ENCODE measurements at places on chromosomes 6 and 20.

- no peak for DNase-seq
These were observed 47.5 kb downstream of the EYA4 start for GRCh38 chr6:133288662-133289061.

GRCh38 chr6:82750556-82750955 lies 315.1 kb downstream of the UBE3D start:
- DNase-seq: no peak

- no peak for DNase-seq
These were observed 90.6 kb downstream of the PSMB1 start for GRCh38 chr6:170462366-170463020.

DNA sequence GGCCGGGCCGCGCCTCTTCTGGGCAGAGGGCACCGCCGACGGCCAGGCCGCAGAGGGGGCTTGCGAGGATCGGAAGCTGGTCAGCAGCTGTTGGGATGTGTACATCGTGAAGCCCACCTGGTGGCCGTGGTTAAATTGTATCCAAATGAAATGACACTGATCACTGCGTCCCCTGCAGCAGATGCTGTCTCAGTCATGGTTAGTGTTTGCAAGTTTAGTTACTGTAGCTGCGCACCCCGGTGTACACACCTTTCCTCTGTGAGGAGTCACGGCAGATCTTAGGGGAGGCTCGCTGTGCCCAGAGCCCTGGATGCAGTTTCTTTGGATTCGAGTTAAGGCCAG lies 653 bp downstream of the NAA20 start:
- DNase-seq: no peak

GRCh38 chr6:148193063-148193680 lies 149.5 kb upstream of the SASH1 start:
- no peak for DNase-seq

- DNase-seq: no peak
These were observed 88.5 kb upstream of the PTCHD4 start for GRCh38 chr6:48199499-48199898.

DNA sequence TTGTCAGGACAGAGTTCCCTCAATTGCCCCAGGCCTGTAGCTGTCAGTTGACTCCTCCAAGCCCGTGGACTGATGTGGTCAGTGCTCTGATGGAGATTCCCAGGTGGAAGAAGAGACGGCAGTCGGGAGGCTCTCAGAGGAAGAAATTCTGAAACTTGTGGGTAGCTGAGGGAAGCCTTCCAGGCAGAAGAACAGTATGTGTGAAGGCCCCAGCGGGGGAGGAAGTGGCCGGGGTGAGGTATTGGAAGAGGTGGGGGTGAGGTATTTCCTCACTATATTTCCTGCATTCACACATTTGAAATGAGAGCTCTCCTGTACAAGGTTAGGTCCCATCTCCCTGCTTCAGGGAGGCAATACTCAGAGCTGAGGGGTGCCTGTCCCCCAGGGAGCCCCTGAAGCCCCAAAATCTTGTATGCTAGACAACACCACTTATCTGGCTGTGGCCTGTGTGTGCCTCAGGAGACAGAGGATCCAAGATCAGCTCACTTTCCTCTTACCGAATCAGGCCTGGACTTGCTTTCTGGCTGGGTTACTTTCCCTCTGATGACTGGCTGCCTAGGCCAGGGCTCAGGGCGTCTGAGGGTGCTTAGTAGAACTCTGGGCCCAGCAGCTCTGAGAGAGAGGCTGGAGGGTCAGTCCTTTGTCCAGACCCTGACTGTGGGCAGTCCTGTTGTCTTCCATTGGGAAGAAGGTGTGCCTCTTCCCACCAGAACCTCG lies 49.3 kb upstream of the MYL9 start:
- DNase-seq: peak; percentile 44

DNA sequence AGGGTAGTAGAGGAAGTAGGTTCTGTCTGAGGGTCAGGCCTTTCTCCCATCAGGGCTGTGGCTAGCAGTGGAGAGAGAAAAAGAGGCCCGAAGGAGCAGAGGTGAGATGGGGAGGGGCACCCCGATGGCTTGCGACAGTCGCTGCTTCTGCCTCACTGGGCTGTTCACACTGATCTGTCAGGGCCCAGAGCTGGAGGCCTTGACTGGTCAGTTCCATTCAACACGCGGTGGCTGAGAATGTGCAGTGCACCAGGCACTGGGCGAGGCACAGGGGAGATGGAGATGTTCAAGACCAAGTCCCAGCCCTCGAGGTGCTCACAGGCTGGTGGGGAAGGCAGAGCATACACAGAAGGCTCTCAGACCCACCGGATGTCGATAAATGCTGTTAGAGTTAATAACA lies 21.4 kb downstream of the SLC12A5 start:
- no peak for DNase-seq

DNA sequence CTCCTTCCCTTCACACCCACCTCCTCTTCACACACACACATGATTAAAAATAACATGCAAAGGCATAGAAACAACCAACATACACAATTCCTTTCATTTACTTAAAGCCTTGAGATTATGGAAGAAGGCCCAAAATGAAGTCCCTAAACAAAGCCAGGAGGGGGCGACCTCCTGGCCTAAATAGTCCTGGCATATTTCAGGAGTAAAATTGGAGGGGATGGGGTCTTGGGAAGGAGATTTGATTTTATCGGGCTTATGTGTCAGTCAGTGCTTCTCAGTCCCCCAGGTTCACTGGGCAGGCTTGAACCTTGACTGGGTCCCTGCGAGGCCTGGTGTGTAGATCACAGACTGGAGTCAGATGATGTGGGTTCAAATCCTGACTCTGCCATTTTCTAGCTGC lies 266.4 kb downstream of the SAMD5 start:
- DNase-seq: no peak

GRCh38 chr20:38658879-38659596 lies 57.4 kb downstream of the ARHGAP40 start:
- peak; percentile 15 for DNase-seq

GRCh38 chr6:35662999-35663398 lies 25.7 kb downstream of the FKBP5 start:
- DNase-seq: no peak

DNA sequence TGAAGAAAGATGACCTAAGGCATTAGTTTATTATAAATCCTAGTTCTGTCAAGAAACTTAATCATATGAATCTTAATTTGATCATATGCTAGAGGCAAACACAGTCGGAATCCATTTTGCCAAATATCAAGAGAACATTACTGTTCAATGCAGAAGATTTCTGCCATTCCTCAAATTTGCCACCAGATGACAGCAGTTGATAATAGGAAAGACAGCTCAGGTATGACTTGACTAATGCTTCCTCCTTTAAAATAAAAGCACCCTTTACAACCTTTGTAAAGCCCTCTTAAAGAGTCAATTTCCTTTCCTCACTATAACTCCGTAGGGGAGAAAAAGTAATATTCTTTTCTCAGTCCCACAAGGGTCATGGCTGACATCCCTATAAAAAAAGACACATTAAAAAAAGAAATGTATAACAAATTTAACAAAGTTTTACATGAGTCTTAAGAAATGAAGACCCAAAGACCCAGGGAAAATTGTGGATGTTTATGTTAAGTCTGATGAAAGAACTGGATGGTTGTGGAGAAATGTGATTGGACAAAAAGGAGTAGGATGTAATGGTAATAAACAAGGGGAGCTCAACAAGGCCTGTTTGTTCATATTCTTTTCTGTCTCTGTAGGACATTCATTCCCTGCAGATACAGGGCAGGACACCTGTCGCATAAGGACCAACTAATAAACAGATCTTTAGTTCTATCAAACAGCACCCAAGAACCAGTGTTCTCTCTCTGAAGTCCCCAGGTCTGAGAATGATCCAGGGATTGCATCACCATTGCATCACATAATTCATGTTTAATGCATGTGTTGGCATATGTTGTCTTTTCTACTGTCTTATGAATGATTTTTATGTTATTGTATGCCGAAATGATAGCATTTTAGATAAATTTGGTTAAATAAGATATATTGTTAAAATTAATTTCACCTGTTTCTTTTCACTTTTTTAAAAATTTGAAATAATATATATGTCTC lies 23.0 kb upstream of the IL17A start:
- no peak for DNase-seq

GRCh38 chr20:3194617-3195280 lies 9.7 kb downstream of the DDRGK1 start:
- DNase-seq: no peak

DNA sequence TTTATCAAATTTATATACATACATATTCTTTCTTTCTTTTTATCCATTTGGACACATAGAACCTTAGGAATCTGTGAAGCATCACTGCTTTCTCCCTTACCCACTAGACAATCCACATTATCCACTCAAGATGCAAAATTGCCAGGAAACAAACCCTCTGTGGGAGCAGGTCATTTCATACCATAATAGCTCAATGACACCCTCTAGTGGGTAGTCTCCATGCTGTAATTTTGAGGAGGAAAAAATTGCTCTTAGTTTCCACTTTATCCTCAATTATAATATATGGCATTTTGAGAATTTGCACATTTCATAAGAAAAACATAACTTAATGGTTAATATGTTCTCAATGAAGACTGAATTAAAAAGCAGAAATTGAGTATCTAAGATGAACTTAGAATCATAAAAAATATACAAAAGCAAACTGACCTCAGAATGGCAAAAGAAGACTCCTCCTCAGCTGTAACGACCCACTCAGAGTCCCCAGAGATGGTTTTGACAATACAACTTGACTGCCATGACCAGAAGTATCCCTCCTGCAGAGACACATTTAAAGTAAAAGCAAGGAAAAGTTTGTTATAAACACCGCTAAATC lies 164.1 kb downstream of the FRK start:
- DNase-seq: no peak

DNA sequence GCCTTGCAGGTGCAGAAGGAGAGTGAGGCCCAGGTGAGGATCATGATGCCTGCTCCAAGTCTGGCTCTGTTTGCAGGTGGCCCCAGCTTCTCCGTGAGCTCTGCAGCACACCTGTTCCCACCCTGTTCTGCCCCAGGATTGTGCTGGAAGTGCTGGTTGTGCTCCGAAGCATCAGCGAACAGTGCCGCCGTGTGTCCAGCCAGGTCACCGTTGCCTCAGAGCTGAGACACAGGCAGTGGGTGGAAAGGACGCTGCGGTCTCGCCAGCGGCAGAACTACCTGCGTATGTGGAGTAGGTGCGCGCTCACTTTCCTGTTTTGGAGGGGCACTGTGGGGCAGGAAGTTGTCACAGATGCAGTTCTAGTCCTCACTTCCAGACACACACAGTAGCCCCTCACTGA lies 25.0 kb downstream of the ERMARD start:
- no peak for DNase-seq

DNA sequence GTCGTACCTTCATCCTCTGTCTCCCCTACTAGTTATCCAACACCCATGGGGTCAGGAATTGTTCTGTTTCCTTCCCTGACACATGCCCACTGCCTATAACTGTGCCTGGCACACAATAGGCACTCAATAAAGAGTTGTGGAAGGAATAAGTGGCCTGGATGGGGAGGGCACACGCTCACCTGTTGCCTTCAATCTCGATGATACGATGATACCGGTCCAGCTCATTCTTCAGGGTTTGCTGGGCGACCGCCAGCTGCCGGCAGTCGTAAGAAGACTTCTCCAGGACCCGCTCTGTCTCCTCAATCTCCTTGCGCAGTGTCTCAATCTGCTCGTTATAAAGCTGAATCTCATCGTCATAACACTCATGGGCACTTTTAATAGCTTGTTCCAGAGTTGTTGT lies 32.5 kb downstream of the BFSP1 start:
- DNase-seq: no peak

GRCh38 chr6:156752666-156753301 lies 24.4 kb upstream of the ARID1B start:
- no peak for DNase-seq

Measured in T-cell (primary cell).